Lower lobe of right lung (tissue), 2 donors: ENCODE measurements at places on chromosomes 1 and 21. TPM values are rescaled to one million over a fixed set of nuclear protein-coding genes. Genes with fewer than 3 reads are reported as not detected.

GRCh38 chr1:165365341-165365740 is 8.8 kb upstream of the LMX1A start:
- DNase-seq = no peak

GRCh38 chr1:200912737-200913407 is 18.2 kb downstream of the INAVA start:
- no peak for DNase-seq

DNA sequence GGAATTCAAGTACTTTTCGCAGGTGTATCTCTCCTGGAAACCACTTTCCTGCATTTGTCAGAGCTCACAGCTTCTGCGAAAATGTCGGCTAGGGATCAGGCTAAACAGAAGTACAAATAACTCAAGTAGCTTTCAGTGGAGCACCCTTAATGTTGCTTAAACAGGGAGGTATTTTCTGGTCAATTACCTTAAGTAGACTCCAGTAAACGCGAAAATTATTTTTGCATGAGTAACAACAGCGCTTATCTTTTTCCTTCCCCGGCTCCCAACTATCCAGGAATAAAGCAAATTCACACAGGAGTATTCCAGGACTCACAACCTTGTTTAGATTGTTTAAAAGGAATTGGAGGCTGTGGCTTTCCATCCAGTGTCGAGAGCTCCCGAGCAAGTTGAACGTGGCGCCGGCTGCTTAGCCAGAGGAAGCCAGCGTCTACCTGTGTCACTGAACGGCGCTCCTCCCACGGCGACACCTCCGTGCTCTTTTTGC is 7.3 kb upstream of the SIM2 start:
- no peak for DNase-seq

Gene AJAP1
- 0.77 TPM for total RNA-seq

Gene SLC30A10
- total RNA-seq = not detected

Gene KRTAP21-2
- total RNA-seq = not detected

Gene P3R3URF
- total RNA-seq = not detected

DNA sequence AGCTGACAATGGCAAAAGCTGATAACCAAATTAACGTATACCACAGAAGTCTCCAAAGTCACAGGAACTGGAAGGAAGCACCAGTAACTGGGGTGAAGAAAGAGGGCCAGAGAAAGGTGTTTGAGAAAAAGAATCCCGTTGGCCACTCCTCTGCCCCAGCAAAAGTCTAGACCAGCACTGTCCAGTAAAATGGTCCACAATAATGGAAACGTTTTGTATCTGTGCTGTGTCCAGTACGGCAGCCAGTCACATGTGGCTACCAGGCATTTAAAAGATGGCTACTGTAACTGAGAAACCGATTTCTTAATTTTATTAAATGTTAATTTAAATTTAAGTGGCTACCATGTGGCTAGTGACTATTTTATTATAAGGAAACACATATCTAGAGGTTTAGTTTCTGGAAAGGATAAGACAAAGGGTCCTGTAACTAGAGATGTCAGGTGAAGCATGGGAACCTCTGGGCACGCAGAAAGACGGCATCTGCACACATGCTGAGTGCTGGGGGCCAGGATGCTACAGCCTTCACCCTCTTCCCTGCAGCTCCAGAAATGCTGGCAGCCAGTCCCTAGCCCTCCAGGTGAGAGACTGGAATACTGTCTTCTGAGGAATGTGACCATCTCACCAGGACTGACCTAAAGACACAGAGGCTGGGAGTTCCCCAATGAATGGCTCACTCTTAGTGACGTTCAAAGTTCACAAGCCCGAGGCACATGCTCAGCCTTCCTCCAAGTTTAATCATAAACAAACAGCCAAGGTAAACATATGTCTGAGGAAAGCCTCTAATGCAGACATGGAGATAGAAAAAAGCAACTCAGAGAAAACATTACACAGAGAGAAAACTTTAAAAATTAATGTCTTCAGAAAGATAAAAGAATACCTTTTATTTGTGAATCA is 50.7 kb downstream of the JAK1 start:
- DNase-seq = no peak

Gene SFN
- total RNA-seq = 47.5 TPM

Gene MPZ
- 4.0 TPM for total RNA-seq

DNA sequence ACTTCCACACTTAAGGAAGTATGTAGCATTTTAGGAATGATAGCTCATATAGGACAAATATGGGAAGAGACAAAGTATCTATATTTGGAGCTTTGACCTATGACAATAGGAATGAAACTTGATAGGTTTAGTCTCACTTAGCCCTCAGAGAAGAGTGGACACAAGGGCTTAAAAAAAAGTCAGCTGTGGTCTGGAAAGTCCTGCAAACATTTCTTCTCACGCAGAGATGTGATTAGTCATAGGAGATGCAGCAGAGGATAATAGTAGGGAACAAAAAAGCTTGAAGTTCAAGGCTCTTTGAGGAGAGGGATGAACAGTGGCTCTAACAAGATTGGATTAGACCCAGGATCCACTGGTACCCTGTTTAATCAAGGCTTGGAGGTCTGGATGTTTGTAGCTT is 14.8 kb upstream of the RNF220 start:
- DNase-seq = no peak

DNA sequence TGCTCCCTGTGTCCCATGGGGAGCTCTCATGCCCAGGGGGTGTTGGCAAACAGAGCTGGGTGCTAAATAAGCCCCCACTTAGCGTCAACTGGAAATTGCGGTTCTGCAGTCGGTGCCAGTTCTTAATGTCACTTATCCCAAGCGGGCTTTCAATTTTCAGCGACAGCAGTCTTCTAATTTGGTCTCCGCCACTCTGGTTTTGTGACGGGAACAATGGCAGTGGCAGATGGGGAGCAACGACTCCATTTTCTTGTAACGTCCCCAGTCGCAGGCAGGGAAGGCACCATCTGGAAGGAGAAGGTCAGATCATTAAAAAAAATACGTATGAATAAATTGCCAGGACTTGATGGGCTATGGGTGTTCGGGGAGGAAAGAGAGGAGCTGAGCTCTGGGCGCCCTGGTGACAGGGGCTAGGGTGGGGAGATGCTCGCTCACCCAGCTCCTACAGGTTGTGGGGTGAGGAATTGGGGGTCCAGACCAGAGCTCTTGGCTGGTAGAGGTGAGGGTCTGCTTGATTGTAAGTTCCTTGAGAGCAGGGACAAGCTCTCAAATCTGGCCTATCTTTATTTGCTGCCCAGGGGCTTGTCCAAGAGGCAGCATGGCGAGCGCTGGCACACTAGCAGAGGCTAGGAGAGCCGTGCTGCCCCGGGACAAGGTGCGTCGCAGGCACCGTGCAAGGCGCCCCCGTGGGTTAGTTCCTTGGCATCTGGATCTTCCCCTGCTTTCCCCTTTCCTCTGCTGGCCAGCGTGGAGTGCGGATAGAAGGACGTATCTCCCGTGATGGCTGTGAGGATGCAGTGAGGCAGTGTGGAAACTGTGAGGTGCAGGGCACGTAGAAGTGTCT is 105.8 kb downstream of the ARHGEF10L start:
- DNase-seq = no peak

Gene KLF17
- 0.47 TPM for total RNA-seq

GRCh38 chr1:109050228-109050995 is 8.5 kb upstream of the WDR47 start:
- no peak for DNase-seq

DNA sequence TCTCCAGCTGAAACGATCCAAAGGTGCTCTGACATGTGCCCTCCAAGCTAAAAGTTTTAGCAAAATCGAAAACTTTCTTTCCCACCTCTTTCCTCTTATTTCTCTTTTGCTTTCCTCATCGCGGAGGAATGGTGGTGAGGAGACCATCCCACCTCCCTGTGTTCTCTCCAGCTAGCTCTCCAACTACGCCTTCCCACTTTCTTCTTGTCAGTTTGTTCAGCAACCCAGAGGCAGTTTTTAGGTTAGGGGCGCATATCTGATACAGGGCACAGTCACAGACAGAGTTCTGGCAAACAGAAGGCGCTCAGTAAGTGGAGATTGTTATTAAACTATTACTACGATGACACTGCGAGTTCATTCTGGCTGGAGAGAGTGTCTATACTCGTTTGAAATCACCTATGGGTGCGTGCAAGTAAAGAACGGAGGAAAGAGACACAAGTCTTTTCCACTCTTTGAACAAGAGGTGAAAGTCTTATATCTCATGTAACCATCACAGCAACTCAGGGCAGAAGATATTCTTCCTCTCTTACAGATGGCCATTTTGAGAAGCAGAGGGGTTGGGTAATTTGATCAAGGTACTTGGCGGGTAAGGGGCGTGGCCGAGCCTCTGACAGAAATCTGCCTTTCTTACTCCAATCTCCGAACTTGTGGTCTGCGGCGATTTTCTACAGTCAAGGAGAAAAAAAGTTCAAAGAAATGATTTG is 13.9 kb downstream of the HLX start:
- DNase-seq = no peak

- DNase-seq = no peak
Observed at GRCh38 chr1:201409440-201409839, 10.3 kb upstream of the LAD1 start.

DNA sequence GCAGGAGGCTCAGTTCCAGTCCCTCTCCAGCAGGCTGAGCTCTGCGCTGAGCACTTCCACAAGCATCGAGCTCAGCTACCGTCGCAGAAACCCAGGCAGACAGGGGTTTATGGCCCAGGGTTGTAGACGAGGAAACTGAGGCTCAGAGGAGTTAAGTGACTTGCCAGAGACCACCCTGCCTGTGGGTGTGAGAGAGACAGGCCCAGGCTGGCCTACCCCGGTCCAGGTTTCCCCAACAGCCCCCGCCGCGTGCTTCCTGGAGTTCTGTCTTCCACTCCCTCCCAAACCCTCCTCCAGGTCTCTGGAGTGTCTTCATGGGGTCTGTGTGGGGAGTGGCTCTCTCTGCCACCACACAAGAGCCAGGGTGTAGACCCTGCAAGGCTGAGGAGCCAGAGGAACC is 615.9 kb downstream of the PTPRU start:
- no peak for DNase-seq

Gene RAD54L
- total RNA-seq = 1.7 TPM

DNA sequence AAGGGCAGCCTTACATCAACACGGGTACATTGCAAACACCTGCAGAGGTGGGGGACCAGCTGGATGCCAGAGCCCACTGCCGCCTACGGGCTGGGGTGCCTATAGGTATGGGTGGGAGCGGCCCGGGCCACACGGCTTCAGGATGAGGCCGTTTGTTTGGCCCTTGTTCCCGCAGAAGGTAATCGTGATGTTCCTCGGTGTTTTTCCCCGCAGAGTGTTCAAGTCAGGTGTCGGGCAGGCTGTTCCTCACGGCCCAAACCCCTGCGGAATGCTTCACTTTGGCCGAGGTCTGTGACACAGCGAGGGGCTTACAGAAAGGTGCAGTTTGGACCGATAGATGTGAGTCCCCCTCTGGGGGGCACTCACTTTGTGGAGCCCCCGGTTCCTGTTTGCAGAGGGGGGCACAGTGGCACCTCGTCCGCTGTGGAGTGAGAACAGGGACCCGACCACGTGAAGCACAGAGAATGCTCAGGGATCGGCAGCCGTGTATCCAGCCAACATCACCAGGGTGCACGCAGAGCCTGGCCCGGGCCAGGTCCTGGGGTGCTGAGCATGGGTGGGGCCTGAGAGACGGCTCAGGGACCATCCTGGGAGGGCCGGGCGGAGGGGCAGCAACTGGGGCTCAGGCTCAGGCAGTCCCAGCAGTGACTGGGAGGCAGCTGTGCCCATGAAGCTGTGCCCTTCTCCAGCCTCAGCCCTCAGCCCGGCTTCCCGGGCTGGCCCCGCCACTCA is 453 bp upstream of the TTLL10 start:
- DNase-seq = no peak
